Activated naive CD4-positive, alpha-beta T cell treated with anti-CD3 and anti-CD28 coated beads, Interleukin-2, amount 50 U/mL, for 16 hours (primary cell): ENCODE measurements at places on chromosomes 6 and 20.
A peak's percentile ranks its signal among the peaks of the same experiment; 100 is the strongest.

DNA sequence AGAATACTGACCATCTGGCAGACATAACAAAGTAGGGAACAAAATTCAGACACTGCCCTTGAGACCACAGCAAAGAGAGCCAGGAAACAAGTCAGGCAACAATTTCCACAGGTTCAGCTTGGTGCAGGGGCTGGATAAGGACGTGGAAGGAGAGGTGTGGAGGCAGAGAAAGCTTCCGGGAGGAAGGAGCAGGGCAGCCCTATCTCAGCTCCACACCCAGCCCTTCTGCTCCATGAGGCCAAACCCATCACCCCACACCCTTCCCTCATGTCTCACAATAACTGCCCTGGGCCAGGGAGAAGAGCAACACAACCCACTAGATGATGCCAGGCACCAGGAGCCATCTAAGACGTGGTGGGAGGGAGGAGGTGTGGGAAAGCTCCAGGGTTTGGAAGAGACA, 5.8 kb downstream of the SNHG17 start:
- DNase-seq: no peak

DNA sequence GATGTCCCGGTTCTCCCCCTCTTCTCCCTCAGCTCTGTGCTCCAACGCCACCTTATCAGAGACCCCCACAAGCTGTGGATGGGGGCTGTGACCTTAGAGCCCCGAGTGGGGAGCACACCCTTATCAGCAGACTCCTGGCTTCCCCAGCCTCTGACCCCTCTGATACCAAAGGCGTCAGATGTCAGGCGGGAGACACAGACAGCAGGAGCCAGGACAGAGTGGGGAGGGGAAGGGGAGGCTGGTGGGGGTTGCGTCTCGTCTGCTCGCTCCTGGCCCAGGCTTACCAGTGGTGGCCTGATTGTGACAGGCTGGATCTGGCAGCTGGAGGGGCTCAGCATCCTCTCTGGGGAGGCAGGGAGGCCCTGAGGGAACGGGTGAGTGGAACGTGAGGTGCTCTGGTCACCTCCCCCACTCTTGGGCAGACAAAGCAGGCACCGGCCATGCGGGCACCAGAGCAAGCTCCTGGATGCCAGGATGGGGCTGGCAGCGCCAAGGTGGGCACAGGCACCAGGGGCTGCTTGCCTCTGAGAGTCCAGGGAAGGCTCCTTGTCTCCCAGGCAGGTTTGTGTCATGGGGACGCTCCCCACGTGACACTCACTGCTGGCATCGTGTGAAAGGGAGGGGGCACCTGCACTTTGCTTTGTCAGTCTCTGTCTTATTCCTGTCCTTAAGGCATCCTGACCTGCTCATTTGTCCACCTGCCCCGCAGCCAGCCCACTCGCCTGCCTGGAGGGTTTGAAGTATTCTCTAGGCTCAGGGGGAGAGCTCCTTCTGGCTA, 27.8 kb upstream of the GATA5 start:
- no peak for DNase-seq

DNA sequence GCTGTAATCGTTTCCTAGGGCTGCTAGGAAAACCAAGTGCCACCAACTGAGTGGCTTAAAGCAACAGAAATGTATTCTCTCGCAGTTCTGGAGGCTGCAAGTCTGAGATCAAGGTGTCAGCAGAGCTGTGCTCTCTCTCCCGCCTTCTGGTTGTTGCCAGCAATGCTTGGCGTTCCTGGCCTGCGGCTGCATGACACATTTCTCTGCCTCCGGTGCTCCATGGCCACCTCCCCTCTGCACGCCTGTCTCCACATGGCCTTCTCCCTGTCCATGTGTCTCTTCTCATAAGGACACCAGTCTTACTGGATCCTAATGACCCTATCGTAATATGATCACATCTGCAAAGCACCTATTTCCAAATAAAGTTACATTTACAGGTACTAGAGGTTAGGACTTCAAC, 91.7 kb upstream of the AKAP12 start:
- no peak for DNase-seq

DNA sequence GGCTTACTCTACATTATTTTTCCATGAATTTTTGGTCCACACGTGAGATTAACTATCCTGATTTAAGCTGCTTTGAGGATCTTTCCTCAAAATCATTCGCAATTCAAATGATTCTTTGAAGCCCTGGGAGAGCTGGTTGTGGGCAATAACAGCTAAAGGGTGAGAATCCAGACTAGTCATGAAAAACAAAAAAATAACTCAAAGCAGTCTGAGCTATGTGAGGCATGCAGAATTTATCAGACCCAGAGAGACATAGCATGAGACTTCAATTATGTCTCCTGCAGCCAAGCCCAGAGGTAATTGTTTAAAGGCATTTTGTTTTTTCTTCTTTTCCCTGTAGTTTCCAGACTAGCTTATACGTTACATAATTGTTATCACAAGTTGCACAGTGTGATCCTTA, 517.3 kb upstream of the PTCHD4 start:
- DNase-seq: no peak

DNA sequence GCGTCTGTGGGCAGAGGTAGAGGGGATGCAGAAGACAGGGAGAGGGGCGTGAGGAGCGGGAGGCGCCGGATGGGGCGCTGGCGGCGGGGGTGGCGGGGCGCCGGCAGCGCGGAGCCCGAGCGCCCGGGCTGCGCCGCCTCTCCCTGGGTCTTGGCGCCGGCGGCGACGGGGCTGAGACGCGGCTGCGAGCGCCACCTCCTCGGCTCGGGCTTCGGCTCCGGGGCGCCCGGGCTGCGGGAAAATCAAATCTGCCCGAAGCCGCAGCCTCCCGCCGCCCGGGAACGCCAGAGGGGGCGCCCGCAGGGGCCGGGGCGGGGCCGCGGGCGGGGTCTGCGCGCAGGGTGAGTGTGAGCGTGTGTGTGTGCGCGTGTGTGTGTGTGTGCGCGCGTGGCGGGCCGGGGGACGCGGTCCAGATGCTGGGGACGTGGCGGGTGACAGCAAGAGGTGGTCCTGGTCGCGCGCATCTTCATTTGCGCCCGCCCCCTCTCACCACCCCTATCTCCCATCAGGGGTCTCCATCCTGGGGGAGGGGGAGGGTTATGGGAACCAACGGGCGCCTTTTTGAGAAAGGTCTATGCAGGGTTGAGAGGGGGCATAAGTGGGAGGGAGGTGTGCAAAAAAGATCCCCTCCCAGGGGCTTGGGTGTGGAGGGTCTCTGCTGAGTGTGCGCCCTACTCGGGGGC, 646 bp upstream of the CPNE5 start:
- peak; percentile 57 for DNase-seq

DNA sequence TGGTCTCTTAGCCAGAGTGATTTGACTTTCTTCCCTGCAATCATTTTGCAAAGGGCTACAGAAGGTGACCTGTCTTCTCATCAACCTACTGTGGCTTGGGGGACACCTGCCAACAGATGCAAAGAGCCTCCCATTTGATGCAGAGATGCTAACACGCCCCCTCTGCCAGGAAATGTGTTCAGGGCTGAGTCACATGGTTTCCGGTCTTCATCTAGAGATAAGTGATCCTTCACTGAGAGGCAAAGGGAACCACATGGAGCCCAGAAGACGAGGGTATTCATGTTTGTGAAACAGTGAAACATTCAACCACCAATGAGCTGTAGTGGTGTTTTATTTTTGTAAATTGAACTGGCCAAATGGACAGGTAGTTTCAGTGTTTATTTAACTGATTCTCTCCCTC, 109.0 kb upstream of the RIN2 start:
- no peak for DNase-seq

- DNase-seq: no peak
Observed at GRCh38 chr6:156949376-156949775, 172.2 kb downstream of the ARID1B start.

GRCh38 chr6:43972913-43973300, 154.3 kb downstream of the MRPL14 start:
- DNase-seq: no peak

GRCh38 chr6:15550546-15551123, 112.2 kb downstream of the DTNBP1 start:
- no peak for DNase-seq

DNA sequence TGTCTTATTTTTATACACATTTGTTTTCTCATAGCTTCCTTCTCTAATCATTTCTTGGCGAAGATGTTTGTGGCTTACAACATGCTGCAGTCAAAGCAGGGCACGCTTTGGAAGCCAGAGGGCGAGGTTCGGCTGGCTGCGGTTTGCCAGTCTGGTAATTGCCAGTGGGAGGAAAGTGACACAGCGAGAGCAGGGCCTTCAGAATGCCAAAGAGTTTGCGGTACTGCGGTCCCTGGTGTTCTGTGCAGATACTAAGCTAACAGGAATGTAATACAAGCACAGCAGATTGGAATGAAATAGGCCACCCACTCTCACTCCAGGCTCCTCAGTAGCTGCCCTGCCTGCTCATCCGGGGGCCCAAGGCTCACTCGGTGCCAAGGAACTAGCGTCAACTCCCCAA, 58.7 kb upstream of the TGM3 start:
- no peak for DNase-seq

DNA sequence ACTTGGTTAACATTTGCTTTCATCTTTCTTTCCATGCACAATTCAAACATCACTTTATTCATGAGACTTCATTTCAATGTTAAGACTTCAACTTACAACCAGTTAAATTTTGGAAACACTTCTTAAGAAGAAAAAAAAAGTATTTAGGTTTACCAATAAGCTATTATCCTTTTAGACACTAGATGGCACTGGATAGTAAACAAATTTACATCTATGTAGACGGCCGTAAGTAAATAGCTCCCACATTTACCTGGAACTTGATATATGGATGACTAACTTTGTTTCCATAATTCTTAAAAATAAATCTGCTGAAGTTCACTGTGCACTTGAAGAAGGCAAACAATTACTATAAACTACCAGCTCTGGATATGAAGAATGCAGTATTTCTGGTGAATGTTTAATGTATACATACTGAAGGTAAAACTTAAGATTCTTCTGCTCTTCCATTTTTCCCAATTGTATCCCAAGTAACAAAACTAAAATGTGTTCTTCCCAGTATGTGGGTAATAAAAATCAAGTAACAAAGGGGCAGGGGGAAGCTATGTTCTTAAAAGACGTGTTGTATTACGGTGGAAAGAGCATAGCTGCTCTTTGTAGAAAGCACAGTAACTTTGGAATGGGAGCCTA, 130.6 kb upstream of the C6orf118 start:
- DNase-seq: no peak

- DNase-seq: no peak
Observed at GRCh38 chr6:38027685-38028373, 208.3 kb downstream of the ZFAND3 start.

- no peak for DNase-seq
Observed at GRCh38 chr6:46901882-46902314, 19.8 kb downstream of the ADGRF5 start.

- DNase-seq: no peak
Observed at GRCh38 chr20:24782801-24783630, 166.1 kb upstream of the CST7 start.

DNA sequence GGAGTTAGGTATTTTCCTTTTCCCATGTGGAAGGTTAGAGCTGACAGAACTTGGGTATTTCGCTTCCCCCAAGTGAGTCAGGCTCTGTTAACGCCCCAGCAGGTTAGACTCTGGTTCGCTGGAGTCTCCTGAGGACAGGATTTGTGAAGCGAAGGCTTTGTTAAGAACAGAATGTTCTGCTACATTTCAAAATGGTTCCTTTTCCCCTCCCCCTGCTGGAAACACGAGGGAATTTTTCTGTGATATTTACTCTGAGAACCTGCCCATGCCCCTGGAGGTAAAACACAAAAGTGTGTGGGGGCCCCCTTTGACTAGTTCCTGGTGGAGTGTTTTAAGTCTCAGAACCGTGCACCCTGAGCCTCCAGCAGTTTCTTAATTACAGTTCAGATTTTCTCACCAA, 731.4 kb upstream of the CITED2 start:
- no peak for DNase-seq

- no peak for DNase-seq
Observed at GRCh38 chr20:52209154-52209571, 17.6 kb upstream of the ZFP64 start.

DNA sequence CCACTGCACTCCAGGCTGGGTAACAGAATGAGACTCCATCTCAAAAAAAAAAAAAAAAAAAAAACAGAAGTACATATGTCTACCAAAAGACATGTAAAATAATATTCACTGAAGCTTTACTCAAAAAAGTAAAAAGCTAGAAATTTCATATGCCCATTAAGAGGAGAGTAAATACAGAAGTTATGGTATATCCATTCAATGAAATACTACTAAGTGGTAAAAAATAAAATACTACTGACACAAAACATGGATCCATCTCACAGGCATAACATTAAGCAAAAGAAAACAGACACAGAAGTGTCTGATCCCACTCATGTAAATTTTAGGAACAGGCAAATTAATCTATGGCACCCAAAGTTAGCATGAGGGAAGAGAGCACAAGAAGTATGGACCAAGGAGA, 52.6 kb downstream of the TASP1 start:
- DNase-seq: no peak

- DNase-seq: peak; percentile 83
Observed at GRCh38 chr6:37239950-37240713, 17.4 kb upstream of the TBC1D22B start.

GRCh38 chr6:3414327-3415081, 42.3 kb downstream of the SLC22A23 start:
- DNase-seq: peak; percentile 18

DNA sequence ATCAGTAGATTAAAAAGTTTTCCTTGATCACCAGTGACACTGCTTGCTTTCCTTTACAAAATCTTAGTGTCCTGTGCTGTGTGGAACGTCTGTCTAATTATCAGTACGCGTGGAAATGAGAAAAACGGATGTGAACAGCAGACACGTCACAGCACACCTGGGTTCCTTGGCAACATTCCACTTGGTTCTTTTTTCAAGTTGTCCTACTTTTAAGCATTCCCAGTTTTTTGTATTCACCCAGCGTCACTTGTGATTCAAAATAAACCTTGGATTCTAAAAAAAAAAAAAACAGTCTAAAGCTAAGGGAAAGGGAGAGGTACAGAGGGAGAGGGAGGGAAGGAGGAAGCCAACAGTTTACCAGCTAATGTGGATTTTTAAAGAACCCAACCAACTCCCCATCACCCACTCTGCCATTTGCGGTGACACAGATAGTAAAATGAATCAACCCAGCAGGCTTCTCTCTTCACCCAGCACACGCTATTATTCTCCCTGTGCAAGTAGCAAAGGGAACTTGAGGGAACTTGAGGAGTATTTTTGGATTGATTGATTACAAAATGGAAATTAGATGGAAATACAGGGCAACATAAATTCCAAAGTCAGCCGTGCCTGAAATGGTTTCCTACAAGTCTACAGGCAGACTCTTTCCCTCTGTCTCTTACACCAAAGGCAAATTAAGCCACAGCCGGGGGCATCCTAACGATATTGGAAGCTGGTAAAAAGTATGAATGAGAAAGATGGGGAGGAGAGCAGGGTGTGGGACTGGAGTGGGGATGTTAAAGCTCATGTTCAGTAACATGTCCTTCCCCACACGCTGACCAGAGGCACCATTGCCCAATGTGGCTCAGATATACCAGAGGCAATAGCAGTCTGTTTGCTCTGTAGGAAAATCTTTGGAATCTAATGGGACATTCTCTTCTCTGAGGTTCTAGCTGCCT, 129.8 kb downstream of the SASH1 start:
- DNase-seq: no peak

DNA sequence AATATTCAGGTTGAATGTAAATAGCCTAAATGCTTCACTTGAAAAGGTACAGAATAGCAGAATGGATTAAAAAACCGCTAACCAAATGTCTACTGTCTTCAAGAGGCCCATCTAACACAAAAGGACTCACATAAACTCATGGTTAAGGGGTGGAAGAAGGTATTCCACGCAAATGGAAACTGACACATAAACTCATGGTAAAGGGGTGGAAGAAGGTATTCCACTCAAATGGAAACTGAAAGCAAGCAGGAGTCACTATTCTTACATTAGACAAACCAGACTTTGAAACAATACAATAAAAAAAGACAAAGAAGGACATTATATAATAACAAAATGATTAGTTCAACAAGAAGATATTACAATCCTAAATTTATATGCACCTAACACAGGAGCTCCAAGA, 38.3 kb upstream of the PKIB start:
- no peak for DNase-seq
